ENCODE measurements at places on chromosomes 11 and 22.

DNA sequence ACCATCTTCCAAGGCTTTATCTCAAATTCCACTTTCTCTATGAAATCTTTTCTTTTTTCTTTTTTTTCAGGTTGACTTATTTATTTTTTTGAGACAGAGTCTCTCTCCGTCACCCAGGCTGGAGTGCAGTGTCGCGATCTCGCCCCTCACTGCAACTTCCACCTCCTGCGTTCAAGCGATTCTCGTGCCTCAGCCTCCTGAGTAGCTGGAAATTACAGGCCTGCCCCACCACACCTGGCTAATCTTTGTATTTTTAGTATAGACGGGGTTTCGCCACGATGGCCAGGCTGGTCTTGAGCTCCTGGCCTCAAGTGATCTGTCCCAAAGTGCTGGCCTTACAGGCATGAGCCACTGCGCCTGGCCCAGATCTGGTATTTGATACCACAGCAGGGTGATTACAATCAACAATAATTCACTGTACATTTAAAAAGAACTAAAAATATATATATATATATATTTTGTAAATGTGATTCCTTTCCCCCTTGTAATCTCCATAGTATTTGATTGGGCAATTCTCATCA lies 121.5 kb downstream of the MSANTD4 start:
- DNase-seq, result no peak

DNA sequence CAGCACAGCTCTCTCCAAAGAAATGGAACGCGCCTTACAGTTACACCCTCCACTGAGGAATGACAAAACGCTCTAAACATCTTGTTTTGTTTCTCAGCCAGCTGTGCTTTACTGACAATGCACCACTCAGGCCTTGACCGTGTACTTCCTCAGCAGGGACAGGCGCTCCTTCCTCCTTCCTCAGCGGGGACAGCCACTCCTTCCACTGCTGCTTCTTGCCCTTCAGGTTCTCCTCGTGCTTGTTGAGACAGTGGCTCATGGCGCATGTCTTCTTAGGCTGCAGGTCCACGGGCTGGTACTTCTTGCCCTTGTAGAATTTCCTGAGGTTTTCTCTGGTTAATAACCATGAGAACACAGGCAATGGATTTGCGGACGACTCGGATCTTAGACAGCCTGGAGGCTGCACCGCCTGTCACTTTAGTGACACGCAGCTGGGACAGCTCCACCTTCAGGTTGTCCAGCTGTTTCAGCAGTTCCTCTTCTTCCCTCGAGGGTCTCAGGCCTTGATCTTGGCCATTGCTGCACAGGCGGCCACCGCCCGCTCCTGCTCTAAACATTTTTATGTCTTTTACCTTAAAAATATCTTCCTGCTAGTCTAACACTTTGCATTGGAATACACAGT lies 613.8 kb downstream of the BRD1 start:
- DNase-seq, result no peak

DNA sequence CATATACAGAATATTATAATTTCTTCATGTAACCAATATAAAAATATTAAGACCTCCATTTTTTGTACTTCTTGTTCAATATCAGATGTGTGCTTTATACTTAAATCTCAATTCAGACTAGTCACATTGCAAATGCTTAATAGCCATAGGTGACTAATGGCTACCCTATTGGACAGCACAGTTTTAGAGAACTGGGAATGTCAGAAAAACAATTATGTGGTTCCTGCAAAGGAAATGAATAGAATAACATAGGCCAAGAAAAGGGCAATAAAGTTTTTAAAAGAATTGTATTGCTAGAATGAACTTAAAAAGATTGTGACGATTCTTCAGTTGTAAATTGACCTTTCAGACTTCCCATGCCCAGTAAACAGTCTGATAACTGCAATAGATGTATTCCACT lies 843.0 kb downstream of the METTL15 start:
- DNase-seq, result no peak

DNA sequence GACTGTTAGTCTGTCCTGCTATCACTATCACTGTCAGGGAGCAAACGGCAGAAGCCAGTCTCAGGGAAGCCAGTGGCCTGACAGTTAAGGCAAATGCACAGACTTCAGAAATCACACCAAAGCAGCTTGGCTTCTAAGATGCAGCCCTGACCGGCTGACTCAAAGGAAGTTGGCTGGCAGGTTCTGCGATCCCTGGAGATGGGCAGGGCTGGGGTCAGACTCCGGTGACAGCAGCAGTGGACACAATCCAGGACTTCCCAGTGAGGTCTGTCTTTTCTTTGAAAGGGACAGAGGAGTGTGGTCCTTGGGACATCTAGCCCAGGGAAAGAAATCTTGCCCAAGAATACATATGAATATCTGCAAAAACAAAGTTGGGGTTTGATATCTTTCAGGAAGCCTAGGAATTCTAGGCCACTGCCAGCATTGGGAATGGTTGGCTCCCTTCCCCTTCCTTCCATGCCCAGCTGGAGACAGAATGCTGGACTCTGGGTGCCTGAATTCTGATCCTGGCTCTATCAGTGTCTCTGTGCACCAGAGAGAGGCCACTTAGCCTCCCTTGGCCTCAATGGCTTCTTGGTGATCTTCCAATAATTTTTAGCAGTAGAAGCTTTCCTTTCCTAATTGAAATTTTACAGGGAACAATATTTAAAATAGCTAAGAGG lies 108.9 kb downstream of the KIRREL3 start:
- DNase-seq, result no peak

DNA sequence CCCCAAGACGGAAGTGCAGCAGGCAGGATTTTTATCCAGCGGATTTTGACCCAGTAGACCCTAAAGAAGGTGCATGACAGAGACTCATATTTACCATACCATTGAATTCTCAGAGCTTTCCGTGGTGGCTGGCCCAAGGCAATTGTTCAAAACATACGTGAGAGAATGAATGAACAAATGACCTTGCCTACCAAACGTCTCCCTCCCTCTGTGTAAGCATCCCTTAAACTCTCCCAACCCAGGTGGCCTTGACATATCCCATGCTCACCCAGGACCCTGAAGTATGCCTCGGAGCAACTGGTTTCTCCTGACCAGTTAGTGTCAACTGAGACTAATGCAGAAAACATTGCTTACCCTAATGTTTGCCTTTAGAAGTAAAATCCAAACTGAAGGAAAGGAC lies 154.9 kb downstream of the TEAD1 start:
- no peak for DNase-seq

- no peak for DNase-seq
Measured at GRCh38 chr11:122089111-122089510, 26.9 kb downstream of the BLID start.

DNA sequence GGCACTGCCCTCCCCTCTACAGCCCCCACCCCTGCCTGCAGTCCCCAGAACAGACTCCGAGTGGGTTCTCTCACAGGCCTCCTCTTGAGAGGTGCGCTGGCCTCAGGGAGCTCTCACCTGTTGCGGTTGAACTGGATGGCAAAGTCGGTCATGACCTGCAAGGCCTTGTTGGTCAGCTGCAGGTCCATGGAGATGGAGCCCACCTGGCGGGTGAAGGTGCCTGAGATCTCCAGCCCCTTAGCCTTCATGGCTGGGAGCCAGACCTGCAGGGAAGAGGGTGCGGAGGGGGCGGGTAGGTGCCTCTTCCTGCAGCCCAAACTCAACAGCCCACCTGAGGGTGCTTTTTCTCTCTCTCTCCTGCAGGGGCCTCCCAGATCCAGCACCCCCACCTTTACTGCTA lies 18.7 kb upstream of the RASL10A start:
- DNase-seq, result no peak

- DNase-seq, result no peak
Measured at GRCh38 chr22:43740587-43741270, 71.4 kb downstream of the EFCAB6 start.
